Activated CD4-positive, alpha-beta T cell treated with anti-CD3 and anti-CD28 coated beads for 1 hour (primary cell): ENCODE measurements at places on chromosomes 16 and 17.

DNA sequence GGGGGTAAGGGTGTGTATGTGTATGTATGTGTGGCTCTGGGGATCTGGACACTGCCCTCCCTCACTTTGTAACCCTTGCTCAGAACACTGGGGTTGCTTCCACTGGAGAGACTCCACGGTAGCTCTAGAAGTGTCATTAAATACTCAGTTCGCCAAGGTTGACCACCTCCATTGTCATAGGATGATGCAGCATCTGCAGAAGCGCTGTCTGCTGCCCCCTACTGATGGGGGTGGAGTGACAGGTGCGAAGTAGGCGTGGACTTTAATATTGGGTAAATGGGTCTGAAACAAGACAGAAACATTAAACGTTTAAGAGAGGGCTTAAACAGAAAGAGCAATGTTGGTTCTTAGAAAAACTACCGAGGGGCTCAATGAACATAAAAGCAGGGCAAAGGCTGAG, 35.5 kb upstream of the STAC2 start:
- DNase-seq: no peak

DNA sequence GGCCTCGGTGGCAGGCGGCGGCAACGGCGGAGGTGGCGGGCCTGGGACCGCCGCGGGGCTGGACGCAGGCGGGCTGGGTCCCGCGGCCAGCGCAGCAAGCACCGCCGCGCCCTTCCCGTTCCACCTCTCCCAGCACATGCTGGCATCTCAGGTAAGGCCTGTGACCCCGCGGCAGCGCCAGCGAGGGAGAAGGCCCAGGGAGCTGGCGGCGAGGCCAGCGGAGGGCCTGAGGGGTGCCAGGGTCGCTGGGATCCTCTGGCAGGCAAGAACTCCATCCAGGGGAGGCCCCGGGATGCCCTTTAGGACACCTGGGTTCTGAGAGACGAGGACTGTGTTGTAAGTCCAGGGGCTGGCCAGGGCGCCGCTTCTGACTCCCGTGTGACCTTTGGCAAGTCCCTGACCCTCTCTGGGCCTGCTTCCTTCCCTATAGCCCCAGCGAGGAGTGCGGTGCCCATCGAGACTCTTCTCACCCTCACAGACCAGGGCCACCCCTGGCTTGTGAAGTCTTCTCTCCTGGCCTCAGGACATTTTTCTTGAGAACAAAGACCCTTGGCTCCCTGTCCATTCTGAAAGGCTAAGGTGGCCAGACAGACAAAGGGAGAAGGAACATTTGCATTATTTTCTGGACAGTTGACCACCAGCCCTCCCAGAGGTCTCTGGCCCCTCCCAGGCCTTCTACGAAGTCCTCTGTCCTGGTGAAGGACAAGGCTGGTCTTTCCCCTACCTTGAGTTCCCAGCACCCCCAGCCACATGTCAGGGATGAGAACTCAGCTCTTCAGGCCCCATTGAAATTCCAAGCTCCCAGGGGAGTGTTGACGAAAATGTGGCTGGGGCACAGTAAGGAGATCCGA, 6.3 kb downstream of the TBX2 start:
- DNase-seq: no peak

GRCh38 chr17:11668618-11669017, 70.3 kb downstream of the DNAH9 start:
- no peak for DNase-seq

DNA sequence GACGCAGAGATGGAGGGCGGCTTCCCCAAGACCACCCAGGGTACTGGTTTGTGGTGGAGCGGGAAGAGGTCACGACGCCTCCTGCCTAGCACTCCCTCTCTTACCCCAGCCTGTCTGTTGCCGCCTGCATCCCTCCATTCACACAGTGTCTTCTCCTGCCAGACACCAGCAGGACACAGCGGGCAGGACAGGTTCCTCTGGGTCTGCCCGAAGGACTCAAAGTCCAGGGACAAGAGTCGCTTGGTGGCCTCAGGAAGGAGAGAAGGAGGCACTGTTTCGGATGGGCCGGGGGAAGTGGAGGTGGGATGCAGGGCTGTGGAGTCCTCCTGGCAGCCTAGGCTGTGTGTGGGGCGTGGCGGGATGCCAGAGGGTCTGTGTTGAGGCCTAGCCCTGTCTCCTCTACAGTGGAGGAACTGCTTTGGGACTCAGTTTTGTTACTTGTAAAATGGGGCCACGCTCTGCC, 19.6 kb upstream of the TNS4 start:
- DNase-seq: no peak

- no peak for DNase-seq
These were observed 53.3 kb downstream of the BCL7C start for GRCh38 chr16:30840611-30841010.
